Stimulated activated CD8-positive, alpha-beta memory T cell treated with anti-CD3 and anti-CD28 coated beads, Interleukin-2, amount 100 ng/mL, for 48 hours (primary cell): ENCODE measurements at places on chromosomes 7 and 10.

DNA sequence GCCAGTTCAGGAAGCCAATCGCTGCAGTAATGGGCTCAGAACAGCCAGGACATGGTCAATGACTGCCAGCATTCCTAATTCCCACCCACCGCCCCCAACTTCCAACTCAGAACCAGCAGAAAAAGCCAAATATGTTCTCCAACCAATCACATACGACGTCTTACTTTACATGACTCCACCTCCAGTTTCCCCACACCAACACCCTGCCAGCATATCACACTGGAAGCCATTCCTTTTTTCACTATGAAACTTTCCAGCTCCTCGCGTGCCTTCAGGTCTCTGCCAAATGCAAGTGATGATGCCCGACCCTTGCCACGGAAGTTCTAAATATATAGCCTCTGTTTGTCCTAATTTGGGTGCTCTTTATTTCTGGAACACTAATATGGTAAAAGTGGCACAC lies 12.5 kb downstream of the NPS start:
- DNase-seq = no peak

DNA sequence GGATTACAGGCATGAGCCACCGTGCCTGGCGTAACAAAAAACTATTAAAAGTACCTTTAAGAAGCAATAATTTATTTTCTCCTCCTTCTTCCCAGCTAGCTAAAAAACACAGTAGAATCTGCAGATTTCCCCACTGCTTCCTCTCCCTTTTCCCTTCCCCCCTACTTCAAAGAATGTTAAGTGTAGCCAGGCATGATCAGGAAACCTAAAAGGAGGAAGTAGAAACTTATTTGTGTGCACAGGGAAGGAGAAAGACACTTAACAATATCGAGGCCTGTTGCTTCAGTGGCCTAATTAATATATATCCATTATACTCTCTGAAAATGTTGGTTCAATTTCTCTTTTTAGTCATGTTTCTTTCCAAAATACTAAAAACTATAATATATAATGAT lies 127.7 kb downstream of the NRBF2 start:
- DNase-seq = no peak

DNA sequence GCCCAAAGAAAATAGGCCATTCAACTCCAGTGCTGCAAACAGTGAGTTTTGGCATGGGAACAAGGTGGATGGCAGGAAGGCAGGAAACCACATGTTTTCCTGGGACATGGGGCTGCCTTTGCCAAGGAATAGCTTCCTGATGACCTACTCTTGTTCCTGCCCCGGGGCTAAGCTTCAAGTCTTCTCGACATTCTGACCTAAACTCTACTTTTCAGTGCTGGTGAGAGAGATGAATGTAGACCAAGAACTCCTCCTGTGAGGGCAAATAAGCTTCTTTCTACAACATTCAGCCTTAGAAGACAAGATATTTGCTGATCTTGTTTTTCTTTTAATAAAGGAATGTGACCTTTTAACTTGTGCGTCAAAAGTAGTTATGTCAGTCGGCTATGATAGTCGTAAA lies 199.0 kb downstream of the GPR37 start:
- no peak for DNase-seq

DNA sequence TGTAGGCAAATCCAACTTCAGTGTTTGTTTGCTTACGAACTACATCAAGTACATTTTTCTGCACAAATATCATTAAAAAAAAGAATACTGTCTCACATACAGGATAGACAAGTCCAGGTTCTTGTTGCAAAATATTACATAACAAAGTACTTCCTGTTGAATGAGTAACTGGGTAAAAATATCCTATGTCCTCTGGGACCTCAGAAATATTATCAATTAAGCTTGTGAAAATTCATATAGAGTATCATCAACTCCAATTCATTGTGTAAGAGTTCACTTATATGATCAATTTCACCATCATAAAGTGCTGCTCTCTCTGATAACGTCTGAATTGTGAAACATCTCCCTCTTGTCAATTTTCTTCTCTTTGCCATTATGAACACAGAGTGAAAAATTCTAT lies 22.6 kb downstream of the HERC4 start:
- DNase-seq = no peak

DNA sequence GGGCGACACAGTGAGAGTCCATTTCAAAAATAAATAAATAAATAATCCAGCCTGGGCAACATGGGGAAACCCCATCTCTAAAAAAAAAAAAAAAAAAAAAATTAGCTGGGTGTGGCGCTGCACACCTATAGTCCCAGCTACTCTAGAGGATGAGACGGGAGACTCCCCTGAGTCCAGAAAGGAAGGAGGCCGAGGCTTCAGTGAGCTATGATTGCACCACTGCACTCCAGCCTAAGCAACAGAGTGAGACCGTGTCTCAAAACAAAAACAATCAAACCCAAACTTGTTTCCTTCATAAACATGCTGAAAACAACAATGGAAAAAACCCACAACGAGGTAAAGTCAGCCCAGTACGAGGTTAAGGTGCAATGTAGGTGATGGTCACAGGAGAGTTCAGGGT lies 1.2 kb downstream of the COX19 start:
- DNase-seq = no peak

- no peak for DNase-seq
These were observed 6.2 kb upstream of the MBL2 start for GRCh38 chr10:52778511-52779392.

DNA sequence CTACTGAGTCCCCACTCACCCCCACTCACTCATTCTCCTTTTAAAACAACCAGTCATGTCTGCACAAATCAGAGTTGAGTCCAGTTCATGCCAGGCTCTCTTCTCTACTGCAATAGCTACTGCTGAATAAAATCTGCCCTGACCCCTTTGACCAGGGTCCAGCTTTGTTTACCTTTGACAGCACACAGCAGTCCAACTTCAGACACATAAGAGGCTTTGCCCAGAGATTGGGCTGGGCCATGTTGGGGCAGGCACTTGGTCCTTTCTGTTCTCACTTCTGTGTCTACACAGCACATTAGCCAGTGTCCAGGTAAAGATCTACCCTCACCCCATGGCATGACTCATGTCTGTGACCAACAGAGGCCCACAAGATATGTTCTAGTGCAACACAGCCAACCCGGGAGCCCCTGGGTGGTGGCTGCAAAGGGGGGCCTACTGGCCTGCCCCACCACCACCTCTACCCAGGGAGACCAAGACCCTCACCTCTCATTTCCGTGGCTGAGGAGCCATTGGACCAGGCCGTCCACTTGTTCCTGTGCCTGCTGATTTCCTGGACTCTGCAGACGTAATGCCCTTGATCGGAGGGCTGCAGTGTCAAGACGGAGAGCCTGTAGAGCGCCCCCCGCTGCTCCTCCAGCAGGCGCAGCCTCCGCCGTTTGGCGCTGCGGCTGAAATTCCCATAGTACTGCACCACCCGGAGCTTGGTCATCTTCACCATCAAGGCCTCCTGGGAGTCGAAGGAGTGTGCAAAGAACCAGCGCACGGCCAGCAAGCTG lies 8.0 kb downstream of the VSTM4 start:
- DNase-seq = no peak

DNA sequence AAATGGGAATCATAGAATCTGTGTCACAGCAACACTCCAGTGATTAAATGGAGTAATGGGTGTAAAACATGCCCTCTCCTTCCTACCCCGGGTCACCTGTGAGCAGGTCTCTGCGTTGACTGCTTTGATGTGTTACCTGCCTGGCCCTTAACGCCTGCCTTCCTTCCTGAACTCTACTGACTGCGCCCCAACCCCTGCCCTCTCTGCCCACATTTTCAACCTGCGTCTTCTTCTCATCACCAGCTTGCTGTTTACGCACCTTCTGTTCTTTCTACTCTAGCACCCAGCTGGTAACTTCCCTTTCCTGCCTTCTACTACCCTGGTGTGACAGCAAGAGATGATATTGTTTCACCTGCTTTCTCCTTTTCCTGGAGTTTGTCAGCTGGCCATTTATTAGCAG lies 303.0 kb upstream of the LRGUK start:
- no peak for DNase-seq

DNA sequence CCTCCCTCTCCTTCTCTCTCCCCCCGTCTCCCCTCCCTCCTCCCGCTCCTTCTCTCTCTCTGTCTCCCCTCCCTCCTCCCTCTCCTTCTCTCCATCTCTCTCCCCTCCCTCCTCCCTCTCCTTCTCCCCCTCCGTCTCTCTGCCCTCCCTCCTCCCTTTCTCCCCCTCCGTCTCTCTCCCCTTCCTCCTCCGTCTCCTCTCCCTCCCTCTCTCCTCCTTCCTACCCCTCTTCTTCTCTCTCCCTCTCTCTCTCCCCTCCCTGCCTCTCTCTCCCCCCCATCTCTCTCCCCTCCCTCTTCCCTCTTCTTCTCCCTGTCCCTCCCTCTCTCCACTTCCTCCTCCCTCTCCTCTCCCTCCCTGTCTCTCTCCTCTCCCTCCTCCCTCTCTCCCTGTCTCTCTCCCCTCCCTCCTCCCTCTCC lies 32.2 kb downstream of the AP5Z1 start:
- no peak for DNase-seq

DNA sequence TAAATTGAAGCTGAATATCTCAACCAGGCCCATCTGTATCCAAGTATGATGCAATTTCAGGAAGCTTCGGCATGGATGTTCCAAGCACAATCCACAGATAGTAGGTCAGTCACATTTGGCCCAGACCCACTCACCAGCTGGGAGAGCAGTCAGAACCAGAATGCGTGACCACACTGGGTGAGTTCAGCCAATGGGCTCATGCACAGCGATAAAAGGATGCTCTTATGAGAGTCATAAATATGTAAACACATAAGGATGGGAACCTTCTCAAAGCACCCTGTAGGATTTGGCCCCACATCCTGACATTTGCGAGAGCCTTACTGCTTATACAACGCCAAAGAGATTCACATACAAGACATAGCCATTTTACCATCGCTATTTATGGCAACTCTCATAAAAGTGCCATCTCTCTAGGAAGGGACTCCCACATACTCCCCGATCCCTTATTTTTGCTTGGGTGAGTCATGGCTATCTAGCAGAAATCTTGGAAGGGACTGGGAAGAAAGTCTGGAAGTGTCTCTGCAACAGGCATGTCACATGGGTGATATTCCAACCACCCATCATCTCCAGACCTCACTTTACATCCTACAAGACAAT lies 3.0 kb downstream of the AFAP1L2 start:
- DNase-seq = no peak

DNA sequence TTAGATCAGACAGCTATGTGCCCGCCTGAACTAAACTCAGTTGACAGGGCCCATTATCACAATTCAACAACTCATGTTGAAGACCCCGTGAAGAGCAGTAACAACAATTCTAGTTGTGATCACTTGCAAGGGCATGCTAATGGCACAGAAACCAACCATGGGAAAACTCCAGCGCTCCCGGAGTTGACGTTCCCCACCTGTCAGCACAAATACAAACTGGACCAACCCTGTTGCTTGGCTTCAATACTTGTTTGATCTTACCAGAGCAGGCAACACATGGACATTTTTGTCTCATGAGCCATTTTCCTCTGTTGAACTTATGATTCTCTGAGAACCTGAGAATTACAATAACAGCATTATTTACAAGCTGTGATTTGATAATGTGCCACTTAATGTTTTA lies 119.0 kb upstream of the LANCL2 start:
- DNase-seq = no peak

- no peak for DNase-seq
These were observed 8.0 kb downstream of the PWWP2B start for GRCh38 chr10:132404911-132405462.

DNA sequence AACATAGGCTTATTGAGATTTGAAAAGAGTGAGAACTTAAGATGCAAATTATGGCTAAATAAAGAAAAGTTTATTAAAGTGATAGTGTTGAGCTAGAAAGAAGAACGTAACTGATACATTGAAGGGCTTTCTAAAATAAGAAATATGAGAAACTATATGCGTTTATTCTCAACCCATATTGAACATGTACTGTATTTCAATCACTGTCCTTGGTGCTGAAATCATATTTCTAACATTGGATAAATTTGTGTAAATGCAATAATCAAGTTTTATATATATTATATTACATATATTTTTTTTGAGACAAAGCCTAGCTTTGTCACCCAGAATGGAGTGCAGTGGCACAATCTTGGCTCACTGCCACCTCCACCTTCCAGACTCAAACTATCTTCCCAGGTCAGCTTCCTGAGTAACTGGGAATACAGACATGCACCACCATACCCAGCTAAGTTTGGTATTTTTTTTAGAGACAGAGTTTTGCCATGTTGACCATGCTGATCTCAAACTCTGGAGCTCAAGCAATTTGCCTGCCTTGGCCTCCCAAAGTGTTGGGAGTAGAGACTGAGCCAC lies 1065.8 kb downstream of the REEP3 start:
- DNase-seq = no peak

DNA sequence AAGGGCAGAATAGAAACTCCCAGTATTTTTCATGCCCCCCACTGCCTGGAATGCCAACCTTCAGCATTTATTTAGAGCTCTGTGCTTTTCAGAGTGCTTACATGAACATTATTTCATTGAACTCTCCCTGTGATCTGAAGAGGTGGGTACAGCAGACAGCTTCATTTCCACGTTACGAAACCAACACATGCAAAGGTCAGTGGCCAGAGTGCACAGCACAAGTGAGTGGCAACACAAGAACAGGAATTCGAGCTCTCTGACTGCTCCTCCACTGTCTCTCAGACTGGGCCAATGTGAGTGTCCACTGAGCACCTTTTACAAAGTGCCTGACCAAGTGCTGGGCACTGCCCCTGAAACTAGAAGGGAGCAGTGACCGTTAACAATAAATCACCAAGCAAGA lies 162.9 kb downstream of the GLI3 start:
- DNase-seq = no peak

DNA sequence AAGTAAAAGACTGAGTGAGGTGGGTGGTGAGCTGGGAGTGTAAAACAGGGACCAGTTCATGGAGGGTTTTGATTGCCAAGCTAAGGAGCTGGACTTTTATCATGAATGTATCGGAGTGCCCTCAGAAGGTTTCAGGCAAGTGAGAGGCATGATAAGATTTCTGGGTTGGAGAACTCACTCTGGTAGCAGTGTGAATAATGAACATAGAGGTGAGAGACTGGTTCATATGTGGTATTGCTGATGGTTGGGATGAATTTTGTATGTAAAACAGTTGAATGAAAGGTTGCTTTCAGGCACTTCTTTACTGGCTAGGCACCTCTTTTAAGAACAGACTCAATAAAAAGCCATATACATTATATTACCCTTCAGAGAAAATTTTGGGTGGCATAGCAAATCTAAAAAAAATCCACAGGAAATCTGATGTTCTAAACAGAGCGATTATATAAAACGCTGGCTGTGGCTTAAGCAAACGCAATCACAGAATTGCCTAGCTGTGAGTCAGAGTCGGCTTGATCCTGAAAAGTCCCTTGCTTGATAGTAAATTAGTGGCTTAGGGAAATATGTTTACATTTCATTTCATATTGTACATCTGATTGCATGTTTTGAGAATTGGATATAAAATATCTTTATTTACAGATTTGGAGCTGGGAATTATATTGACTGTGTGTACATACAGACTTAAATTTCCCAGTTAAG lies 92.9 kb upstream of the HDAC9 start:
- DNase-seq = no peak
